ENCODE measurements at places on chromosomes 16 and 17.

GRCh38 chr16:56682703-56683397 is 580 bp downstream of the MT1X start:
- DNase-seq, result no peak

DNA sequence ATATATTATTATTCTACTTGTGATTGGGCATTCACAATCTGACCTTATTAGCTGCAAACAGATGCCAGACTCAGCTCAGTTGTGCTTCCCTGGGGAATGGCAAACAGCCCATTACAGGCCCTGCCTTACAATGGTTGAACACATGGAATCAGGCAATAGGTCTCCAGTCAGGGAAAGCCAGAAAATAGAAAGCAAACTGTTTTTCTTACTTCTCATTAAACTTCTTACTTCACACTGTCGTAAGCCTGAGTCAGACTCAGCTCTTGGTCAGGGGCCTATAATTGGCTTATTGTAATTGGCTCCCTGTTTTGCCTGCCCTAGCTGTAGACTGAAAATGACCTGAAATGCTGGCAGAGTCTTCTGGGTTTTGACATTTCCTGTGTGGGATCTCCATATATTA is 77.0 kb upstream of the CA10 start:
- DNase-seq, result no peak

DNA sequence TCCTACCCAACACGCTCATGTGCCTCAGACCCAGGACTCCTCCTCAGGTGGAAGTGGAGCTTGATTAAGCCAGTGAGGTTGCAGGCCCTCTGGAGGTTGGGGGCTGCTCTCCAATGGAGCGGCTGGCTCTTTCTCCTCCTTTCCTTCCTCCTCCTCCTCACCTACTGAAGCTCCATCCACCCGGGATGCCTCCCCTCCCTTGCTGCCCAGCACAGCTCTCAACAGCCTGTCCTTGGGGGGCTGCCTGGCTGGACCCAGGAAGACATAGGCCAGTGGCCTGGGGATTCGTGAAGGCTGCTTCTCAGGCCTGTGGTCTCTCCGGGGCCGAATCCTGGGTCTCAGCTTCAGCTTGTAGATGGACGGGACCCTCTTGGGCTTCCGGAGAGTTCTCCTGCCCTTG is 8.2 kb downstream of the GAS2L2 start:
- no peak for DNase-seq

- DNase-seq, result no peak
These were observed 4.4 kb downstream of the SERPINF2 start for GRCh38 chr17:1746975-1747543.

- no peak for DNase-seq
These were observed 5.8 kb upstream of the NOL11 start for GRCh38 chr17:67711916-67712315.

DNA sequence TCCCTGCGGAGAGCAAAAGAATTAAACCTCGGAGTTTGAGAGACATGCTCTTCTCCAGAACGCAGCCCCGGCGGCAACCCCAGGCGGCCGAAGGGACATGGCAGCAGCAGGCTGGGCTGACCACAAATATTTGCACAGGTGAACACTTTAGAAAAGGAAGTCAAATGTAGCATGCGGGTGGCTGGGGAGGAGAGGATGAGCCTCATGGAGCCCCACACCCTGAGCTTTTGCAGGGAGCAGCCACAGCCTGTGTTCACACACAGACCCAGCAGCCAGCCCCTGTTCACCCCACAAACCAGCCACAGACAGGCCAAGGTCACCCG is 17.8 kb downstream of the HS3ST6 start:
- no peak for DNase-seq

- no peak for DNase-seq
These were observed 144.8 kb downstream of the KCNJ2 start for GRCh38 chr17:70314096-70314495.

DNA sequence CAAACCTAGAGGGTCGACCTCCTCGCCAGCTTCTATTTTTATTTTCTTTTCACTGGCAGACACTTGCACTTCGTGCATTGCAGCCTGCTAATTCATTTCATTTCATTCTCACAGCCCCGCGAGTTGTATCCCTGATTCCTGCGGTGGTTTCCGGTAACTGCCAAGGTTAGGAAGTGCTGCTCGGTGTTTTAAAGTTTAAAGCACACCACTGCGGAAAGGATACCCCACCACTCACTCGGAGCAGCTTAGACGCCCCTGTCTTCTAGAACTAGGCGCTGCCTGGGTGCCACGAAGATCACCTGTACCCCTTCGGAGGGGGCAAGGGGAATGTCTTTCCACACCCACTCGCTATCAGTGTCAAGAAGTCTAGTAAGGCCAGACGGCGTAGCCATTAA is 509 bp downstream of the CNEP1R1 start:
- no peak for DNase-seq

GRCh38 chr16:1364510-1364909 is 12.8 kb downstream of the GNPTG start:
- DNase-seq, result no peak

DNA sequence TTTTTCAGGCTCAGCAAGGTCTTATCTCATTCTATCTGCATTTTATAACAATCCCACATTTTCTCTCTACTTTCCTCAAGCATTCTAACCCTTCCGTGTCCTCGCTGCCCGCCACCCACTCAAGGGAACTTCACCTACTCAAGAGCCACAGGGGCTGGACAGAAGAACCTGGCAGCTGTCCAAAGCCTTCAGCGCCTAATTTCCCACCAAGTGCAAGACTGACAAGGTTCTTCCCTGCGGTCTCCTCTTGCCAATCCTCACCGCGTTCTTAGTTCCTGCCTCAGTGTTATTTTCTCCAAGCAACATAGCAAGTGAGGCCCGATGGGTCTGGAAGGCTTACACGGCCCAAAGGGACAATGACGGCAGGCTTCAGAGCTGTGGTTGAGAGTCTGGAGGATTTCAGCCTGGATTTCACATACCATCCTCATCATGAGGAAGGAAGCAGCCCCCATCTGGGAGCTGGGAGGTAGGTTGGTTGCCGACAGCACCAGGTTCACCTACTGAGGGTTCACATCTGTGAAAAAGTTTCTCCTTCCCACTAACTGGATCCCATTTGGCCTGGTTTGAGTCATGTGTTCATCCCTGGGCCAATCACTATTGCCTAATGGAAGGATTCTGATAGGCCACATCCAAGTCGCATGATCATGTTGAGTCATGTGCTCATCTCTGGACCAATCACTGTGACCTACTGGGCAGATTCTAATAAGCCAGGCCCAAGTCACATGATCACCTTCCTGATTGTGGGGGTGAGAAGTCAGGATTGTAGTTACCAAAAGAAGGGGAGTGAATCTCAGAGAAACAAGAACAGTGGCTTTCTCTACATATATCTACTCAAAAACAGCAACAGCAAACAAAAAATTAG is 108.2 kb downstream of the N4BP1 start:
- DNase-seq, result no peak

DNA sequence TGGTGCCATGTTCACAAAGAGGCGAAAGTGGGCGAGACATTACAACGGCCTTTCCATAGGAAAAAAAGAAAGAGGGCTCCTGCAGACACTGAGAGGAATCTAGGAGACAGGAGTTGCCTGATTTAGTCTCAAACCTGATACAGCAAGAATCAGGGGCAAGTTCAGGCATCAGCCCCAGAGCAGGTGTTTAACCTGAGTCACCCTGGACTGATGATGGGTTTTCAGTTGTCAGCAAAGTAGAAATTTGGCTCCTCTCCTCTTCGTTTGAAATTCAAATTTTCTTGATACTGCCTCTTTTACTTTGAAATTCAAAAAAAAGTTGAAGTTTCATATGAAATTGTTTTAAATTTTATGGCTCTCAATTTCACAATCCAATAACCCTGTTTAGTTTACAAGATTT is 189.5 kb downstream of the ABCC12 start:
- no peak for DNase-seq

- no peak for DNase-seq
These were observed 404.6 kb downstream of the SOX9 start for GRCh38 chr17:72525225-72526015.

DNA sequence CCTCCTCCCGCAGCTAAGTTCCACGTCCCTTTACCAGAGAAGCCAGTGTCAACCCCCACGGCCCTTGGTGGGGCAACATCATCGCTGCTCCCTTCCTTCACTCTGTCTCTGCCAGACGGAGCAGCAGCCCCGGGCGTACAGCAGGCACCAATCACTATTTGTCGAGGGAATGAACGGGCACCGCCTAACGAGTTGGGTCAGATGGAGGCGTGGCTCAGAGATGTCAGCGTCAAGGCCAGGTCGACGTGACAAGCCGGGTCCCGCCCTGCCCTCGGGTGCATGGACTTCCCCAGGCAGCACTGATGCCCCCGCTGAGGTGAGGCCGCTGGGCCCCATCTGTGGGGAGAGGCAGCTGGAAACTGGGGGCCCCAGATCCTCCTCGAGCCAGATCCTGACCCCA is 50.0 kb downstream of the CBFA2T3 start:
- DNase-seq, result no peak

DNA sequence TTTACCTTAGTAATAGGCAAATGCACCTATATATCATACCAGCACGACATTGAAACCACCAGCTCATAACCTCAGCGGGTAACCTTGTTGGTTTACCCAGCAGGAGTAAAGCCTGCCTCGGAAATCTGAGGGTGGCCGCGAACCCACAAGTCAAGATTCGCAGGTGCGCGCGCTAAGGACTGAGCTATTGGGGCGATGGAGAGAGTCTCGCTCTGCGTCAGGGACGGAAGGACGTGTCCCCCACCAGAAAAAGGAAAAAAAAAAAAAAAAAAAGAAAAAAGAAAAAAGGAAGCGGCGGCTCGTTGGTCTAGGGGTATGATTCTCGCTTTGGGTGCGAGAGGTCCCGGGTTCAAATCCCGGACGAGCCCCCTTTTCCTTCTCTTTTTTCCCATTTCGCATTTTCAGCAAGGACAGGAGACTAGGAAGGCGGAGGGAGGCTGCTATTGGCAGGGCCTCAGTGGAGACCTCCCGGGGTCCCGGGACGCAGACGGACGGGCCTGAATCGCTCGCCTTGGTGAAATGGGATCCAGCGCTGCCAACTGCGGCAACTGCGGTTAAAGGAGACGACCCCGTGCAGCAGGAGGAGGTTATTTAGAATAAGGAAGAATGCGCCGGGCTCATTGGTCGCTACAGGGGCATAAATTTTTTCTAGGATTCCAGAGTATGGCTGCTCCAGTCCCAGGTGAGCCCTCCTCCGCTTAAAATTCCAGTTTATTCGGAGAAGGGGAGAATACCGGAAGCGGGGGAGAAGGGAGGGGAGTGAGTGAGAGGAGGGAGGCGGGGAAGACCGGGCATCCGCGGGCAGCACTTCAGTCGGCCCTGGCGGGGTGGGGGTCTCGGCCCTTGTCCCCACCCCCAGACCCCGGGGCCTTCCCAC is at the start of gene OR1F1:
Gene OR1F1, plus strand, starts transcription at position 407 of the 877 bp plus-strand sequence.
- peak; percentile 44 for DNase-seq

- DNase-seq, result no peak
These were observed 104.6 kb downstream of the RAP1GAP2 start for GRCh38 chr17:2900842-2901241.

DNA sequence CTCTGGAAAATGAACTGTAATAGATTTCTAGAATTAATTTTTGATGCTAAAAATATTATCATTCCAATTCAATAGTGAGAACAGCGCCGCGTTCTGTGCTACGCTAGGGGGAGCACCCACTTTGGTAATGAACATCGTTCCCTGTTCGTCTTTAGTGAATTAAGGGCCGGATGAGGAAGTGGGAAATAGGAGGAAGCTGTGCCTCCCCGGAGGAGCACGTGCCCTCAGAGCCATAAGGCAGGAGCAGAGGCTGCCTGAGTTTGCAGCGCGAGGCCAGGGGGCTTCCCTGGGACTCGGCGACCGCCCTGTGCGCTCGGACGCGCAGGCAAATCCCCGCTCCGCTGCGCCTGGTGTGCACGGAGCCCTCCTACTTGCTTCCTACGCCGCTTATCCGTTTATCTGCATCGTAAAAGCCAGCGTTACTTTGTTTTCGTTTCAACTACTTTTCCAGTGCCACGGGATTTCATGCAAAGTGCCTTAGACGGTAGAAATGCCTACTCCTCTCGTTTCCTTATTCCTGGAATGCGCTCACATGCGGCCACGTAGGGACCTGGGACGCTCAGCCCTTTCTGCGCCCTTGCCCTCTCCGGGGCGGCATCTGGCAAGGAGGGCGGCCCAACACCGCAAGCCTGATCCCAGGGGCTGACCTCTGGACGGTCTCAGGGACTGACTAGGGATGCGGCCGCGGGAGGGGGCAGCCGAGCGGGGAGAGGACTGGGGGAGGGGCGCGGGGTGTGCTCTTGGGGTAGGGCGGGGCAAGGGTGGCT is 76.4 kb downstream of the KCNJ12 start:
- DNase-seq, result no peak

DNA sequence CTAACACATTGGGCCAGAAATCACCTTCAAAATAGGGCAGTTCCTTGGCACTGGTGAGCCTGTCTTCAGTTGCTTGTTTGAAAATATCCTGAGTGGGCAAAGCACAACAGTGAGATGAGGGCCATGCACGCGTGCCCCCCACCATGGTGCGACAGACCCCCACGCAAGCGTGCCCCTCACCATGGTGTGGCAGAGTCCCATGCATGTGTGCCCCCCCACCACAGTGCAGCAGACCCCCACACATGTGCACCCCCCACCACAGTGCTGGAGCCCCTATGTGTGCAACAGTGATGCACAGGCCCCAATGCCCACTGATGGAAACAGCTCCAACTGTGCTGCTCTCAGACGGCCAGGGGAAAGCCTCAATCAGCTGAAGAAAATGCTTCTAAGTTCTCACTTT is 18.8 kb upstream of the TRAP1 start:
- no peak for DNase-seq

Measured in AG04449 (cell line).